ENCODE measurements at places on chromosomes 4 and X. TPM values are rescaled to one million over a fixed set of nuclear protein-coding genes. Genes with fewer than 3 reads are reported as not detected.

- DNase-seq, result no peak
Observed at GRCh38 chr4:164807611-164808010, 53.7 kb downstream of the SMIM31 start.

PUDP gene
- 31.0 TPM for total RNA-seq

DNA sequence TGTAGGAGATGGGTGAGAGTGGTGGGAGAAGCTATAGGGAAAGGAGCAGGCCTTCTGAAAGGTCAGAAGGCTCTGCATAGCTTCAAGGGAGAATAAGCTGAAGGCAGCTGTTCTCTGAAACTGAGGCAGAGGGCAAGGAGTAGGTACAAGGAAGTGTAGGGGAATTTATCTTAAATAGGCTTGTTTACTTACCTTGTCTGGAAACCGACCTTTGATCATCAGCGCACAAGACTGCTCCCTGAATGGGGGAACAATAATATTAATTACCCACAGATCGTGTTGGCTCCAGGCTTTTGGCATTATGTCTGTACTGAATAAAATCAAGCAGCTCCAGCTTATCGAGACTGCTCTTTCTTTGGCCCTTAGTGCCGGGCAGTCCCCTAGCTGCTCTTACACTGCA, 175.5 kb upstream of the MAGEB16 start:
- DNase-seq, result no peak

ZNF718 gene
- total RNA-seq, result 10.3 TPM

DNA sequence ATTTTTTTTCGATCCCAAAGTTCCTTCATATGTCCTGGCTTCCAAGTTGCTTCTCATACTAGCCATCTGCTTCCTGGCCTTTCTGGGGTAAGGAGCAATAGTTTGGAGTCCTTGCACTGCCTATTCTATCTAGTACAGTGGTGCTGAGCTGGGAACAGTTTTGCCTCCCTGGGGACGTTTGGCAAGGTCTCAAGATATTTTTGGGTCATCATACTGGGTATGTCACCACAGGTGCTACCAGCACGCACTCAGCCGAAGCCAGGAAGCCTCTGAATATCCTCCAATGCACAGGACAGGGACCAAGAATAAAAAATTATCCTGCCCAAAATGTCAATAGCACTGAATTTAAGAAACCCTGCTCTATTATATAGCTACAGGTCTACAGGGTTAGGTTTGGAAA, 35.4 kb upstream of the TMSB15B start:
- no peak for DNase-seq

- no peak for DNase-seq
Observed at GRCh38 chr4:159555873-159556272, 453.0 kb downstream of the RAPGEF2 start.

HTN3 gene
- not detected for total RNA-seq

DCAF12L1 gene
- total RNA-seq, result 4.2 TPM

DNA sequence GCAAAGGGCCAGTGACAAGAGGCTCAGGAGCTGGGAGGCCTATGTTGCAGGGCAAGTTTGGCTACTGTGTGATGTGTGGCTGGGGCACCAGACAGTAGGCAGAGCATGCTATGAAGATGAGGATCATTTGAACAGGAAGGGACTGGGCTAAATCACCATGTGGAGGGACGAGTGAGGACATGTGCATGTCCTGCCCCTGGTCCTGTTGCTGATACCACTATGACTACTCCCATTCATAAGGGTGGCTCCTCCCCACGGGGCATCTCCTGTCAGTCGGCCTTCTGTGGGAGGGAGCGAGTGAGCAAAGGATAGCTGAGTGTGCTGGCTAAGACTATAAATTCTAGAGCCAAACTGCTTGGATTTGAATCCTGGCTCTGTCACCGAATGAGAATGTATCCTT, 139.2 kb downstream of the TMEM164 start:
- DNase-seq, result no peak

TMEM271 gene
- total RNA-seq, result not detected

Data from kidney (tissue), 22 donors.